ENCODE measurements at places on chromosomes 4 and X. TPM values are rescaled to one million over a fixed set of nuclear protein-coding genes. Genes with fewer than 3 reads are reported as not detected.

TMEM35A gene
- not detected for total RNA-seq

CENPU gene
- total RNA-seq = 1.3 TPM

NDNF gene
- 0.05 TPM for total RNA-seq

OTOP1 gene
- not detected for total RNA-seq

RTL3 gene
- total RNA-seq = not detected

SLC9A6 gene
- total RNA-seq = 8.1 TPM

NALF2 gene
- not detected for total RNA-seq

CPZ gene
- total RNA-seq = 1.1 TPM

TBX22 gene
- total RNA-seq = not detected

CPLX1 gene
- 0.14 TPM for total RNA-seq

Measured in liver (tissue), 10 donors.